Prostate gland (tissue), 2 donors: ENCODE measurements at places on chromosomes 3 and 15.

DNA sequence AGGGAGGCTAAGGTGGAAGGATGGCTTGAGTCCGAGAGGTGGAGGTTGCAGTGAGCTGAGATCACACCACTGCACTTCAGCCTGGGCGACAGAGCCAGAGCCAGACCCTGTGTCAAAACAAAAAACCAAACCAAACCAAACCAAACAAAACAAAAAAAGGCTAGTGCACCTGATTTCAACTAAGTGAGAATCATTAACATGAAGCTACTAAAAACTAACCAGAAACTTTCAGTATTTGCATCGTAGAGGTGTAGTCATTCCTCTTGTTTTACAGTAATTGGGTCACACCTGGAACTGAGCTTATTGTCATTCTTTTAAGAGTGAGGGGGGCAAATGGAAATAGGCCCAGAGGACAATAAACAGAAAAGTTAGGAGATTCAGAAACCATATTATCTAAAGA, 58.5 kb downstream of the ST6GAL1 start:
- H3K4me1 ChIP-seq: peaks cover 12% of the 10 kb centered on the region
- no peak overlapping the region for H3K4me3 ChIP-seq

DNA sequence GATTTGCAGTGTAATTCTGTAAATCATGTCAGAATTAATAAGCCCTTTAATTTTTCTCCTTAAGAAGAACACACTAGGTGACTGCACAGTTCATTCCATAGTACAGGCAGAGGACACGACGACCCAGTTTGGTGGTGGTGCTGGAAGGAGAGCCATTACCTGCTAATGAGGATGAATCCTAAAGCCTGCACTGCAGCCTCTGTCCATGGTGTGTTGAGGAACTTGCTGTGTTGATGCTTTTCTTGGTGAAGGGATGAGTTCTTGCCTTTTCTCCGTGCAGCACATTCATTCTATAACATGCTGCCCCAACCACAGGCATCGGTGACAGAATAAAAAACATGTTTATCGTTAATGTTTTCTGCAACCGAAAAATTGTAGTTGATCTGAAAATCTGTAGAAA, 89.6 kb upstream of the VEPH1 start:
- no peak for DNase-seq
- no peaks in the 10 kb centered on the region for H3K27me3 ChIP-seq
- no peaks in the 10 kb centered on the region for H3K36me3 ChIP-seq
- H3K4me1 ChIP-seq: no peaks in the 10 kb centered on the region
- H3K4me3 ChIP-seq: no peak overlapping the region

- no peak overlapping the region for H3K4me3 ChIP-seq
- peaks cover 3% of the 10 kb centered on the region for H3K27me3 ChIP-seq
- no peaks in the 10 kb centered on the region for H3K4me1 ChIP-seq
- no peak overlapping the region for H3K27ac ChIP-seq
- DNase-seq: peak; percentile 39
- H3K36me3 ChIP-seq: no peaks in the 10 kb centered on the region
These were observed 59.3 kb downstream of the CYP11A1 start for GRCh38 chr15:74307827-74308811.

DNA sequence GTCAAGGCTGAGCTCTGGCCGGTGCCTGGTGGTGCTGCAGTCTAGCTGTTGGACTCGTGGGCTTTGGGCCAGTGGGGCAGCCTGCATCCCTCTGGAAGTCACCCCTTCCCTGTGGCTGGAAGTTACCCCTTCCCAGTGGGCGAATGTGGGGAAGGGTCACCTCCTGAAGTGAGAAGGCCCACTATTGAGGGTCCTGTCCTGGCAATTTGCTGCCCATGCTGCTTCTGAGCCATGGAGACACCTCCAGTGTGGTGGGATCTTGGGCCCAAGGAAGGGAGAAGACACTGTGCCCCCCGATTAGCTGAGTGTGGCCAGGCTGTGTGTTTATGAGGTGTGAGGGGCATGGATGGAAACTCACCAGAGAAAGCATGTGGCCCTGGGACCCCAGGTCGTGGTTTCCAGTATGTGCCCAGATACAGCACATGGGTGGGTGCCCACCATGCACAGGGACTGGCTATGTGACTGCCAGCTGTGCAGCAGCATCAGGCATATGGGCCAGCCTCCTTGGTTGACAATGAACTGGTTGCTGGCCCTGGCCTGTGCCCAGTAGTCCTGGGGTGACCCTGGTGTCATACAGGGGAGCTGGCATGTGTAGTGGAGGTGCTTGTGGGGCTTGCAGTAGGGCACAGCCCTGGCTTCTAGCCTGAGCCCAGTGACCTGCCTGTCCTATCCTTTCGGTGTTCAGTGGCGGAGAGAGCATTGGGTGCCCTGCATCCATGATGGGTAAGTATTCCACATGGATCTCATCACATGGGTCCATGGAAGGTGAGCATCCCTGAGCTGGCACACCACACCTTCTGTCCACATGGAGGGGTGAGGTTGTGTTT, 221.2 kb downstream of the SNRPN start:
- H3K4me1 ChIP-seq: no peaks in the 10 kb centered on the region
- no peaks in the 10 kb centered on the region for H3K27me3 ChIP-seq
- no peaks in the 10 kb centered on the region for H3K36me3 ChIP-seq
- no peak overlapping the region for H3K27ac ChIP-seq

DNA sequence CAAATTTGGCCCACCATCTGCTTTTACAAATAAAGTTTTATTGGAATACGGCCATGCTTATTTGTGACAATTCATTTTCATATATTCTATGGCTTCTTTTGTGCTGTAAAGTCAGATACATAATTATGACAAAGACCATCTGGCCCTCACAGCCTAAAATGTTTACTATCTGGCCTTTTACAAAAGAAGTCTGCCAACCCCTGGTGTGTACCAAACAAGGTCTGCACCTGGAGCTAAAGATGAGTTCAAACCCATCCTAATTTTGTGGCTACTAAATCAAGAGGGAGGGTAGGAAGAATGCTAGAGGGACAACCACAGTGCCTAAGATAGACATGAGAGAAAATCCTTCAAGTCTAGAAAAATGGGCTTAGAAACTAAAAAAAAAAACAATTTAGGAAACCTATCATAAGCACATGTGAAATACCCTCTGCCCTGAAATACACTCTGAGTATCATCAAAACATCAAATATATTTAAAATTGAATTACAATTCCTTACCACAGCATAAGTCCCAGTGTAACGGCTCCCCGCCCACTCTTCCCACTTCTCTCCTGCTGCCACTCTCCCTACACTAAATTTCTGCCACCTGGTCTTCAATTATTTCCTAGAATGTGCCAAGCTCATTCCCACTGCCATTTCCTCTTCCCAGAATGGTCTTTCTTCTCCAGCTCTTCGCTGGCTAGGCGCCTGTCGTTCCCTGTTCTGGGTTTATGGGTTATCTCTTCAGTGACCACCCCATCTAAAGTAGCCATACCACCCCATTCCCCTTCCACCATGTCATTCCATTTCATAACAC, 950.7 kb upstream of the CFAP20DC start:
- no peaks in the 10 kb centered on the region for H3K4me1 ChIP-seq
- H3K36me3 ChIP-seq: no peaks in the 10 kb centered on the region
- DNase-seq: no peak
- no peaks in the 10 kb centered on the region for H3K27me3 ChIP-seq
- no peak overlapping the region for H3K27ac ChIP-seq

DNA sequence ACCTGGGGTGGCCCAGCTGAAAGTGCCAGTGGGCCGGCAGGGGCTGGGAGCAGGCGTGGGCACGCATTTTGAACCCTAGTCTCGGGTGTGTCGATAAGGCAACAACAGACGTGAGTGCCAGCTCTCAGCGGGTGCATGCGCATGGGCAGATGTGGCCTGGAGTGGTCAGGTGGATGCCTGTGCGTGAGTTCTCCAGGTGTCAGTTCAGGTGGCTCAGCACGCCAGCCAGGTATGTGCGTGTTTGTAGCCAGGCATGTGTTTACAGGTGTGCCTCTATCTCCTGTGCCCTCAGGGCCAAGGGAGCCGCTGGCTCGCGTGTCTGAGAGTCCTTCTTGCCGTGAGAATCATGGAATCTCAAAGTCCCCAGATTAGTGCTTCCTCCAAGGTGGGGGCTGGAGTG, 14.8 kb downstream of the CYP1A2 start:
- no peak overlapping the region for H3K27ac ChIP-seq
- no peaks in the 10 kb centered on the region for H3K27me3 ChIP-seq
- no peaks in the 10 kb centered on the region for H3K4me1 ChIP-seq
- H3K4me3 ChIP-seq: no peak overlapping the region
- no peaks in the 10 kb centered on the region for H3K36me3 ChIP-seq

DNA sequence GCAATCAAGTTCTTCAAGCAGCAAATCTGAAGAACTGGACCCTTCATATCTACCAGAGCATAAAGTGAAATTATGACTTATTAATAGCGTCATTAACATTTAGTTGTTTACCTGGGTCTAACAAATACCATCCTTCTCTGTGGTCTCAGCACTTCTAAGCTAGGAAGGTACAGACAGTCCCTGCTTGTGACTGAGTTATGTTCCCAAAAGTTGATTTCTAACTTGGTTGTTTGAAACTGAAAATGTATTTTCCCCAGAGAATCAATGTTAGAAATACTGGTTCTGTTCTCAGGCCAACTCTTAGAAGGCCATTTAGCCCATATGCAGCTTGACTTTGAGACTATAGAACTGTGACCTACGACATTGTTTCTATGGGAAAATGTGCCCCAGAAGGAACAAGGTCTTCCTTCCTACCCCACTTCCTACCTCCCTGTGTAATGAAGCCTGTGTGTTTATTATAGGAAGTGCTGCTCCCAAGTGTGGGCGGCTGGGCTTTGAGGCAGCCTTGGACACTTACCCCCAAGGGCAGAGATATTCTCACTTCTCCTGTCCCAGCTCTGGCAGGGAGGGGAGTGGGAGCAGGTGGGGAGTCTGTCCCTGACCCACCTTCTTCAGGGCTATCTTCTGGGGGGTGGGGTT, 12.2 kb upstream of the MAPK6 start:
- no peak for DNase-seq
- H3K4me3 ChIP-seq: no peak overlapping the region
- peaks cover 8% of the 10 kb centered on the region for H3K4me1 ChIP-seq
- H3K27ac ChIP-seq: no peak overlapping the region

DNA sequence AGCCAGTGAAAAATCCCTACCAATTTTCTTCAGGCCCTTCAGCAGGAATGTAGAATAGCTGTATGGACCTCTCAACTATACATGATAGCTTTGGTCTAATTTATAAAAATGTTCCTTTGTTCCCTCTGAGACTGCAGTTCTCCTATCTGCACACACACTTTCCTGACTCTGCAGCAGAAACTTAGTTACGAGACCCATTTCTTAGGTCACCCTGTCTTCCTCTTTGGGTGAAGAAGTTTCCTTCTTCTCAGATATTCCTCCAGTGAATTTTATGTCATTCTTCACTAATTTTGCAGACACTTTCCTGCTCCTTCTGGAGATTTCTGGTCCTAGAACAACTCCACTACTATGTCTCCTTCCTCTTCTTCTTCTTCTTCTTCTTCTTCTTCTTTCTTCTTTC, 42.6 kb downstream of the CD200R1L start:
- no peak for DNase-seq
- H3K36me3 ChIP-seq: no peaks in the 10 kb centered on the region
- no peak overlapping the region for H3K4me3 ChIP-seq

DNA sequence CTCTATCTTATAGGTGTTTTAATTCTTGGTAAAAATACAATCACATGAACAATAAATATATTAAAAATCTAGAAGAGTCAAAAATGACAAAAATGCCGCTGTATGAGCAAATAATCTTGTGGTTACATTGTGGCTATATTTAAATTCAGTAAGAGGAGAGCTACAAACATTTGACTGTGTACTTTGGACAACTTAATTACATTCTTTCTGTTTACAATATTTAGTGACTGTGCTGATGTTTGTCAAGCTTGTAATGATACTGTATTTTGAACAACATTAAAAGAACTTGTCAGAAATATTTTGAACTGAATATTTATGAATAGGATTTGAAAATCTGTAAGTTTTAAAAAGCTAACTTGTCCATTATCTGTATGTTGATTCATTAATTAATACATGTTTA, 598.3 kb downstream of the SI start:
- no peak overlapping the region for H3K4me3 ChIP-seq
- no peaks in the 10 kb centered on the region for H3K36me3 ChIP-seq
- H3K27me3 ChIP-seq: no peaks in the 10 kb centered on the region

DNA sequence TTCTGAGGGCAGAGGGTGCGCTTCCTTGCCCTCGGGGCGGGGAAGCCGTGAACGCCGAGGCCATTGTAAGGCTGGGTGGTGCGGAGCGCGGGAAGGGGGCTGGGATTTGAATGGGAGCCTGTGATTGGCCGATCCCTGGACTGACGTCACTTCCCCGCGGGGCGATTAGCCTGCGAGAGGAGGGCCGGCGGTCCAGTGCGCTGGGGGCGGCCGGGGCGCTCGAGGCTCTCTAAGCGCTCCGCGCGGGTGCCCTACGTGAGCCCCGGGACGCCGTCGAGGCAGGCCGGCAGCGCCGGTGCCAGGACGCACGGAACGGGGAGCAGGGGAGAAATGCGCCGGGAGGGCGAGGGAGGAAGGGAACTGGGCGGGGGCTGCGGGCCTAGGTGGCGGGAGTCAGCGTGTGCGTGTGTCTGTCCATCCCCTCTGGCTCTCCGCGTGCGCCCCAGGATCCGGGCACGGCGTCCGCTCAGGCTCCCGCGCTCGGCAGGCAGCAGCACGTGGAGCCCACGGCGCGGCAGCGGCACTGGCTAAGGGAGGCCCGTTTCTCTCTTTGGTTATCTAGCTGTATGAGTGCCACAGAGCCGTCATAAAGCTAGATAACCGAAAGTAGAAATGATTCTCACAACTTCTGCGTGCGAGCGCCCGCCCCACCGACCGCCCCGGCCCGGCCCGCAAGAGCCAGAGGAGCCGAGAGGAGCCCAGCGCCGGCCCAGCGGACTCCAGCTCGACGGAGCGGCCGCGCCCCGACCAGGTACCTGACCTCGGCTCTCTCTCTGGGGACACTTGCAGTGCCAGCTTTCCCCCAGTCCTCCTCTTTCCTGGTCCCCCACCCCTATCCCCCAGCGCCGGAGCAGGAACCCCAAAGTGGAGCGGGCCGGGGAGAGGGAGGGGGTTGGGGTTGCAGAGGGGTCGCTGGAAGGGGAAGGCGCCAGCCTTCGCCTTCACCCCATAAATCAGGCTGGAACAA, 33.1 kb upstream of the POLG start:
- no peak for DNase-seq
- peaks cover 3% of the 10 kb centered on the region for H3K4me1 ChIP-seq
- H3K27me3 ChIP-seq: peaks cover 90% of the 10 kb centered on the region
- H3K4me3 ChIP-seq: no peak overlapping the region
- no peaks in the 10 kb centered on the region for H3K36me3 ChIP-seq

- DNase-seq: no peak
- no peak overlapping the region for H3K4me3 ChIP-seq
- H3K4me1 ChIP-seq: peaks cover 2% of the 10 kb centered on the region
- H3K36me3 ChIP-seq: no peaks in the 10 kb centered on the region
These were observed 530.8 kb downstream of the NSUN3 start for GRCh38 chr3:94593526-94594150.

GRCh38 chr3:185561374-185561943, 9.1 kb upstream of the LIPH start:
- no peak overlapping the region for H3K4me3 ChIP-seq
- no peaks in the 10 kb centered on the region for H3K36me3 ChIP-seq
- no peaks in the 10 kb centered on the region for H3K4me1 ChIP-seq
- H3K27me3 ChIP-seq: no peaks in the 10 kb centered on the region
- DNase-seq: peak; percentile 37
- H3K27ac ChIP-seq: peak overlapping the region; percentile 47
